Heart left ventricle (tissue), 16 donors: ENCODE measurements at places on chromosomes 12 and 14. TPM values are rescaled to one million over a fixed set of nuclear protein-coding genes. Genes with fewer than 3 reads are reported as not detected.
A peak's percentile ranks its signal among the peaks of the same experiment; 100 is the strongest.

DNA sequence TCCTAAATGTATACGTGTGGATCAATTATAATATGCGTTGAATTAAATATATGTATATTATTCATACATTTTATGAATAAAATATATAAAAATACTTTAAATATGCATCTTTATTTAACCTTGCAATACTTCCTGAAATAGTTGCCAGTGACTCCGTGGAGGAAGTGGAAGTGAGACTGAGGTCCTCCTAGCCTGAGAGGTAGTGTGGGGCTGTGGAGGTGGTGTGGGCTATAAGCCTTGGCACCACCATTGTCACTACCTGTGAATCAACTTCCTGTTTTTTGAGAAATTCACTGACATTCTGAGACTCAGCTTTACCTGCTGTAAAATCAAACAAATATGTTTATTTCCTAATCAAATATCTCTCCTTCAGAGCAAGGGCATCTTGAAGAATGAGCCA, 514.2 kb downstream of the VRK1 start:
- DNase-seq, result no peak

- DNase-seq, result no peak
Observed at GRCh38 chr14:62308891-62309290, 546.7 kb downstream of the SNAPC1 start.

- DNase-seq, result no peak
Observed at GRCh38 chr14:94144765-94145164, 15.4 kb upstream of the IFI27L2 start.

The LGR5 gene
- not detected for total RNA-seq

GRCh38 chr14:91244501-91244901, at the start of gene GPR68:
Gene GPR68, minus strand, starts transcription at chr14:91244704. Its CDS starts 9,654 bp downstream, at chr14:91235050.
- DNase-seq, result peak; percentile 81

GRCh38 chr14:105384605-105385321, 13.6 kb upstream of the TEX22 start:
- no peak for DNase-seq

- DNase-seq, result no peak
Observed at GRCh38 chr12:100565987-100566545, 7.4 kb upstream of the GAS2L3 start.
